ENCODE measurements at places on chromosomes 2 and 18.
A peak's percentile ranks its signal among the peaks of the same experiment; 100 is the strongest.

GRCh38 chr2:137348301-137348700 lies 583.0 kb downstream of the THSD7B start:
- no peak for DNase-seq

- DNase-seq, result no peak
Measured at GRCh38 chr2:181578829-181579228, 78.1 kb downstream of the CERKL start.

GRCh38 chr2:234258562-234259141 lies 208.2 kb downstream of the SPP2 start:
- DNase-seq, result no peak

DNA sequence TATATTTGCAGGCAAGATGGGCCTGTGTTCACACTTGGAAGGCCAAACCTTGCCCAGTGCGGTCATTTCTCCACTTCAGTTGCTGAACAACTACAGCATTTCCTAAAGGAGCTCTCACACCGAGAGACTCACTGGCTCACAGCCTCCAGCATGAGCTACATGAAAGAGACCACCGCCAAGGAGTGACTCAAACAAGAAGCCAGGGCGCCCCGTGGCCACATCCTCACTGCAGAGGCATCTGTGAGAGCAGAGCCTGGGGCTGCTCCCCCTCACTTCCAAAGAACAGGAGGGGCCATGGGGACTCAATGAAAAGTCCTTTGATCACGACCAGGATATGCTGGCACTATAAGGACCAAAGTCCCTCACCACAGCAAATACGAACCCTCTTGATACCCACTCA lies 50.0 kb downstream of the TMEM163 start:
- DNase-seq, result peak; percentile 56

GRCh38 chr2:15284614-15285013 lies 276.5 kb downstream of the NBAS start:
- DNase-seq, result no peak

- no peak for DNase-seq
Measured at GRCh38 chr2:37447446-37447845, 103.0 kb downstream of the QPCT start.

- DNase-seq, result no peak
Measured at GRCh38 chr2:26002632-26003310, 20.5 kb upstream of the KIF3C start.

DNA sequence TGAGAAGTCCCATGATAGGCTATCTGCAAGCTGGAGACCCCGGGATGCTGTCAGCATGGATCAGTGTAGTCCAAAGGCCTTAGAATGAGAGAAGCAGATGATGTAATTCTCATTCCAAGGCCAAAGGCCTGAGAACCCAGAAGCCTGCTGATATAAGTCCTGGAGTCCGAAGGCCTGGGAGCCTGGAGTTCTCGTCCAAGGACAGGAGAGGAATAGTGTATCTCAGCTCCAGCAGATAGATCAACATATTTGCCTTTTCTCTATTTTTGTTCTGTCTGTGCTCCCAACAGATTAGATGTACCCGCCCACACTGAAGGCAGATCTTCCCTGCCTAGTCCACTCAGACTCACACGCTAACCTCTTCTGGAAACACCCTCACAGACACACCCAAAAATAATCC lies 454.9 kb upstream of the CHAC2 start:
- DNase-seq, result no peak

GRCh38 chr2:147420517-147420916 lies 424.3 kb upstream of the ACVR2A start:
- no peak for DNase-seq

DNA sequence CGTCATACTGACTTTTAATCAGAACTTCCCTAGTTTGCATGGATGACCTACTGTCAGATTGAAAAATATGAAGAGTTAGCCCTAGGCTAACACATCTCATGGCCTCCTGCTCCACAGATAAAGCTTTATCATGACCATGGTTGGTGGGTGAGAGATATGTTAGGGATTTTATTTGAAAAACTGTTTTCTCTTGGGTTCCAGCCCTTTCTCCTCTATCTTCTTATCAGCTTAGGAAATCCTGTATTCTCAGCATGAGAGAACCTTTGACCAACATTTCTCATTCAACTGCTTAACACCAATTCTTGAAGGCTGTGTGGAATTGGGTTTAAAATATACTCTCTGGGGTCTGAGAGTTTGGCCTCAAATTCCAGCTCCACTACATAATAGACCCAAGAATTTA lies 1407.0 kb upstream of the CELF4 start:
- DNase-seq, result peak; percentile 26

- no peak for DNase-seq
Measured at GRCh38 chr2:213757525-213757924, 473.3 kb downstream of the SPAG16 start.

- no peak for DNase-seq
Measured at GRCh38 chr2:101577173-101577572, 102.3 kb upstream of the RFX8 start.

GRCh38 chr2:151087377-151087776 lies 174.3 kb downstream of the RBM43 start:
- DNase-seq, result no peak

GRCh38 chr18:31977270-31977872 lies 34.4 kb upstream of the TRAPPC8 start:
- peak; percentile 52 for DNase-seq

DNA sequence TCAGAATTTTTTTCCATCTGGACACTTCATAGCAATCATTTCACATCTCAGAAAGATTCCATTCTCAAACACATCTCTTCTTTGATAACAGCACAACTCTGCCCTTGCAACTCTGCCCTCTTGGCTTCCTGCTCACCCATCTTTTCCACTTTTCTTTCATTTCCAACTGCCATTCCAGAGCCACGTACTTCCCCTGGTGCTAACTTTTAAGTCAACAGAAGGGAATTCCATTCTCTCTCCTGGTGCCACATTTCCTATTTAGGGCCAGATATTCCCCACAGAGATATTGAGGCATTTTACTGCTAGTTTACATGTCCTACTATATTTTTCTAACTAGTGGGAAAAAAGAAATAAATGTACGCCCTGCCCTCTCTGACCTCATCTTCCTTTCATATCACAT lies 590.2 kb downstream of the ARHGAP15 start:
- no peak for DNase-seq

DNA sequence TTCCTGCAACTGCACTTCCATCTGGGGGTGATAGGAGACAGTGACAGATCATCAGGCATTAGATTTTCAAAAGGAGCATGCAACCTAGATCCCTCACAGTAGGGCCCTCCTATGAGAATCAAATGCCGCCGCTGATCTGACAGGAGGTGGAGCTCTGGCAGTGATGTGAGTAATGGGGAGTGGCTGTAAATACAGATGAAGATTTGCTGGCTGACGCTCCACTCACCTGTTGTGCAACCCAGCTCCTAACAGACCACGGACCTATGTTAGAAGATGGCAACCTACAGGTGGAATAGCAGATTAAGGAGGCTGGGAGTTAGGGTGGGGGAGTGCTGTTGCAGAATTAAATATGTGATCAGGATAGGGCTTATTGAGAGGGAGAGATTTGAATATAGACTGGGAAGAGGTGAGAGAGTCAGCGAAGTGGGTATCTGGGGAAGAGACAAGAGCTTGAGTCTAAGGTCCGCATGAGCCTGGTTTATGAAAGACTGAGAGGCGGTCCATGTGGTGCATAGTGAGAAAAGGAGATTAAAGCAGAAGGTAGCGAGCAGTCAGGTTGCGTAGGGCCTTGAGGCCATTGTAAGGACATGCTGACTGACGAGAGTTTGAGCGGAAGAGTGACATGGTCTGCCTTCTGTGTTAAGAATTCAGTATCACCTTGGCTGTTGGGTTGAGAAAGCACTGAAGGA lies 31.3 kb upstream of the TOGARAM2 start:
- DNase-seq, result no peak

DNA sequence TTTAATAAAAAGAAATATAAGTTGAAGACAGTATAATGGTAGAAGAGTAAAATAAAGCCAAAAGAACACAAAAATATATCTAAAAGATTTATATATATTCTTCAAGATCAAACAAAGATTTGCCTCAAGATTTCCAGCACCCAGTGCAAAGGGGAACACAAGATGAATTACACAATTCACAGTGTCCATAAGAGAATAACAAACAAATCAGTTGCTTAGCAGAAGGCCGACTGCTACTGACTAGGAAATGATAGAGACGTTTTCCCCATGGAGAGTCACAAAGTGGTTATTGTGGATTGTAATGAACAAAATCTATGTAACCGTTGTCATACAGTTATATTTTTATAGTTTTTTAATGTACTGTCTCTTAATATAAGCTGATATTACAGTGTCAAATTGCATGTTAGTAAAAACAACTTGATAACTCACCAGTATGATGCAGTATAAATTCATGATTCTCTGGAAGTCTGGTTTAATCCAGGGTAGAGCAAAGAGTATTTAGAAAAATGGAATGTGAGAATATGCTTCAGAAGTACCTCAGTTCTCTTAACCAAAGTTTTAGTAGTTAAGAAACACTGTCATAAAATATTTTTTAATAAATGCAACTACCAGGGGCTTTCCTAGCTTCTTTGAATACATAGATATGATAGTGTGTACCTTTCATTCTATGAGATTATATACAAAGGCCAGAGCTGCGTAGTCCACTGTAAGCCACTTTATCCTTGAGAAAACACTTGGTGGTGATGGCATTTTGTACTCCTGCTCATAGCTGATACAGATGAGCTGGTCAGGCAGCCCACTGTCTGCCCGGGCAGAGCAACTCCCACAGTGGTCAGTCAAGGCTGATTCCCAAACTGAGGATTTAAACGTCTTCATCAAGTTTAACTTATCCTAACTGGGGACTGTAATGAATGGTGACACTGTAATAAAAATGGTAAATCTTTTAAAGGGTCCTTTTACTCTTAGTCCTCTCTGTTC lies 180.5 kb upstream of the DTNA start:
- DNase-seq, result no peak

DNA sequence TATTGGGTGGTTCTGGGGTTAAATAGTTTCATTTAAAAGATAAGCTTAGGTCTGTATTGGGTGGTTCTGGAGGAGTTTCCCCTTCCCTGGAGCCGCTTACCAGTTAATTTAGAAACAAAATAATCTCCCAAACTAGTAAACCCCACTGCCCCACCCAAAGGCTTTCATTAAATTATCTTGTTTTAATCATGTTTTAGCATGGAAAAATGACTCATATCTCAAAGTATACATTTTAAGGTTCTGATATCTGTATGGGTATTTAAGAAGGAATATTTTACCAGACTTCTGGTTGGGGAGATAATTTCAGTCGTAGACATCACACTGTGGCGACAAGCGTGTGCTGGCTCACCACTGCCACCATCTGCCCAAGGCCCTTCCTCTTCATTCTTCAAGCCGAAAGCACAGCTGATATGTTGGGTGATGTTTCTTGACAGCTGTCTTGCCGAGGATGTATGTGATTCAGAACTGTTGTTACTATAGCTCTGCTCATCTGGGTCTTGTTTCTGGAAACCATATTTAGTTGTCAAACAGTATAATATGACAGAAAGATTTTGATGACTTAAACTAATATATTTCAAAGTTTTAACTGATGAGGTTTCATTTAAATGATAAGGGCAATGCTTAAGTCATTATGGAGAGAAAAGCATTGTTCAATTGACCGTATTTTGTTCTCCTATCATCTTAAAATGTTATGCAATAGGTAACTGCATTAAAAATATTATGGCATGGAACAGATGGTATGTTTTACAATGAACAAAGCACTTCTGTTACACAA lies 5.1 kb downstream of the FIGLA start:
- peak; percentile 61 for DNase-seq

- DNase-seq, result peak; percentile 78
Measured at GRCh38 chr2:201643216-201643890, at the start of gene TMEM237. TMEM237 (minus strand) TSS chr2:201643503; CDS start chr2:201643400, 103 bp downstream.

DNA sequence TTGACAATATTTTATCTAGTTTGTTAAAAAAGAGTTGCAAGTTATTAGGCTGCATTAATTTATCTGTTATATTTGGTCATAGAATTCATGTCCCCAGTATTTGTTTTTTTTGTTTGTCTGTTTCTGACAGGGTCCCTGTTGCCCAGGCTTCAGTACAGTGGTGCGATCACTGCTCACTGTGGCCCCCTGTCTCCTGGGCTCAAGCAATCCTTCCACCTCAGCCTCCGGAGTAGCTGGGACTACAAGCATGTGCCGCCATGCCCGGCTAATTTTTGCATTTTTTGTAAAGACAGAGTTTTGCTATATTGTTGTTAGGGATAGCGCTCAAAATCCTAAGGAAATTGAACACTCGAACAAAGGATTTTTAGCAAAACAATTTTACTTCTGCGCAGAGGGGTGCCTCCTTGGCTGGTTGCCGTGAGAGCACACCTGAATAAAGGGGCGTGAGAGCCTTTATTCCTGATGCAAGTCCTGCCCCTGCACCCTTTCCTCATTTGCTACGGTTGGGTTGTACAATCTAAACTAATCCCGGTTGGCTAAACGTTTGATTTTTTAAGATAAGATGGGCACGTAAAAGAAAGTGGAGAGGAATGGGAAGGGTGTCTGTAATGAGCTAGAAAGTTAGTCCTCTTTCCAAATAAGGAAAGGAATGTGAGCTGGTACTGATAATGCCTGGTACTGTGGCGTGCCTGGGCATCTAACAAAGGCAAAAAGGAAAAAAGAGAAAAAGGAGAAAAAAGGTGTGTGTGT lies 65.5 kb downstream of the COMMD1 start:
- DNase-seq, result peak; percentile 46

DNA sequence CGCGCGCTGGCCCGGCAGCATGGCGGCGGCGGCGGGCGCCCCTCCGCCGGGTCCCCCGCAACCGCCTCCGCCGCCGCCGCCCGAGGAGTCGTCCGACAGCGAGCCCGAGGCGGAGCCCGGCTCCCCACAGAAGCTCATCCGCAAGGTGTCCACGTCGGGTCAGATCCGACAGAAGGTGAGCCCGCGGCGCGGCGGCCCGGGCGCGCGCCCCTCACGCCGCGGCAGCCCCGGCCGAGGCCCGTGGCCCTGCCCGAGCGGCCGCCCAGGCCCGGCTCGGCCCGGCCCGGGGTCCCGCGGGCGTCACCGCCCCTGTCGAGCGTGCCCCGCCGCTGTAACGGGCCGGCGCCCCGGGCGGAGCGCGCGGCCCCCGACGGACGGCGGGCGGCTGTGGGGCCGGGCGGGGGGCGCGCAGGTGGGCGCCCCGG lies 218 bp downstream of the DGKD start:
- no peak for DNase-seq

DNA sequence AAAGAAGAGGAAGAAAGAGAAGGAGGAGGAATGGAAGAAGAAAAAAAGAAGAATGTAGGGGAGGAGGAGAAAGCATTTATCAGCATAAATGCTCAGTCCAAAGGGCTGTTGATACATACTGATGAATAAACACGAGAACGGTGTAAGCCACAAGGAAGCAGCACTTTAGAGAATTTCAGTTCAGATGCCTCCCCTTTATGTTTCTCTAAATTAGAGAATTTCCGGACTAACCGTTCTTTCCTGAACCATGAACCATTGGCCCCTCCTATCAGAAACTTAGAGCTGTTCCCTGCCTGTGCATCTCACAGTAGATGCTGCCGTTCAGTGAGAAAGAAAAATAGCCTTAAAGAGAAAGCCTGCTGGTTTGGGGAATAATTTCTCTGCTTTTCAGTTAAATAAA lies 49.2 kb upstream of the TUBA3D start:
- DNase-seq, result no peak

GRCh38 chr18:75081486-75081885 lies 127.5 kb downstream of the PTGR3 start:
- DNase-seq, result no peak

GRCh38 chr2:181104512-181105115 lies 124.2 kb downstream of the UBE2E3 start:
- peak; percentile 75 for DNase-seq
